WTC11 (cell line): ENCODE measurements at places on chromosomes 3 and 15.

- DNase-seq = no peak
Observed at GRCh38 chr15:99633655-99634054, 67.9 kb downstream of the MEF2A start.

DNA sequence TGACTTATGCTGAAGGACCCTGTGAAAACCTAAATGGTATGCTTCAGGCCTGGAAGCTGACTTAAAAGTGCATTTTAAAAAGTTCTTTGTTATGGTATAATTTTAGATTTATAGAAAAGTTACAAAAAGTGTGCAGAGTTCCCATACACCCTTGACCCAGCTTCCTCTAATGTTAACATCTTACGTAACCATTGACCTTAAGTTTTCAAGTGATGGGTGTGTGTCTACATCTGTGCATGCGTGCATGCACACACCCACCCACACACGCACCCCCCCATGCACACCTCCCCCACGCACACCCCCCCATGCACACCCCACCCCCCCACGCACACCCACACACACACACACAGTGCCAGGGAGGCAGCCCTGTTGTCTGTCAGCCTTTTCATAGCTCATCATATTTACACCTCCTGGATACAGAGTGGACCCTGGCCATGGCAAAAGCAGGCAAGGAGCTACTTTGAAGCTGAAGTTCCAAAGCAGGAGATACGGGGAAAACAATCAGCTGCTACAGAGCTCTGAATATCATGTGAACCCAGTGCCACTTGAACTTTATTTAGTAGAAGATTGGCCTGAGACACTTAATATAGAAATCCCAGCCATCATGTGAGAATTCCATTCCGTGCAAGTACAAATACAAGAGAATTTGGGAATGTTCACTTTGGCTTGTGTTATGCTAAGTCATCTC lies 30.0 kb upstream of the TRAK1 start:
- no peak for DNase-seq

DNA sequence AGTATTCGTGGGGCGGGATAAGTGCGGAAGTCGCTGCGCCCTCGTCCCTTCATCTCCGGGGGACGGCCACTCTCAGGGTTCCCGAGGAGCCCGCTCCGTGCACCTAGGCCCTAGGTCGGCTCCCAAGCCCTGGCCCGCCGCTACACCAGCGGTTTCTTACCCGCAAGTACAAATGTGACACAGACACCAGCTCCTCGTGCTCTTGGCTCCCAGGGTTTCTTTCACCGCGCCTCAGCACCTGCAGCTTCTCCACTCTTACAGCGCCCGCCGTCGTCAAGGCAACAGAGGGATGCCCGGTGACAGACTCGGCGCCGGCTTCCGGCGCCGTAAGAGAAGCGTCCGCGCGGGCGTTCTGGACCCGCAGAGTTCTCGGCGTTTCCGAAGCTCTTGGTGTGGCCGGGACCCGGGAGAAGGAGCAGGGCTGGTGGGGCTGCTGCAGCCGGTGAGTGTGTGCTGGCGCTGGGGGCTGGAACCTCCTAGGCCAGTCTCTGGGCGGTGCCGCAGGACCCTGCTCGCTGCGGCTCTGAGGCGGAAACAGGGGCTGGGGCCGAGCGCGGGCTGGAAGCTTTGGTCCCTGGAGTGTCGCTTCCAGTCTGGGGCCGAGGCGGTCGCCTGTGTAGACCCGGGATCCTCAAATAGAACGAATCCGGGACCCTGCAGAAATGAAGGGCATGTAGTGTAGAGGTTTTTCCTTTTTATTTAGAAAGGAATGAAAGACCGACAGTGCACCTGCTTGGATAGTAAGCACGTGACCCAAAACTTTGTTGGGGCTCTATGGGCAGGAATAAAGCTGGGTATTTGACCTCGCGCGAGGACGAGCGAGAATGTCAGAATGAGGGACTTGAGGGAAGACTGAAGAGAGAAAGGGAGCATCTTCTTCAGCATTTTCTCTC lies 155.4 kb upstream of the GOLGA6L4 start:
- DNase-seq = peak; percentile 77

DNA sequence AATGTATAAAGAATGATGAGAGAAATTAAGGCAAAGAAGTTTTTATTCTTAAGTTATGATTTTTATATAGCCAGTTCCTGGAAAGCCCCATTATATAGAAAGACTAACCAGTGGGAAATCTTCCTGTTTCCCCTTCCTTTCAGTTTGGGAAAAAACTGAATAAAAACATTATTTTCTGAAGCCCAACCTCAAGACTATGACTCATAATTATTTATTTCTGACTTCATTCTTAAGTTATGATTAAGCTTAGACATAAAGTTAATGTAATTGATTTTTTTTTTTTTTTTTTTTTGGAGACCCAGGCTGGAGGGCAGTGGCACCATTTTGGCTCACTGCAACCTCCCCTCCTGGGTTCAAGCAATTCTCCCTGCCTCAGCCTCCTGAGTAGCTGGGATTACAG lies 55.8 kb downstream of the TRPC1 start:
- no peak for DNase-seq

DNA sequence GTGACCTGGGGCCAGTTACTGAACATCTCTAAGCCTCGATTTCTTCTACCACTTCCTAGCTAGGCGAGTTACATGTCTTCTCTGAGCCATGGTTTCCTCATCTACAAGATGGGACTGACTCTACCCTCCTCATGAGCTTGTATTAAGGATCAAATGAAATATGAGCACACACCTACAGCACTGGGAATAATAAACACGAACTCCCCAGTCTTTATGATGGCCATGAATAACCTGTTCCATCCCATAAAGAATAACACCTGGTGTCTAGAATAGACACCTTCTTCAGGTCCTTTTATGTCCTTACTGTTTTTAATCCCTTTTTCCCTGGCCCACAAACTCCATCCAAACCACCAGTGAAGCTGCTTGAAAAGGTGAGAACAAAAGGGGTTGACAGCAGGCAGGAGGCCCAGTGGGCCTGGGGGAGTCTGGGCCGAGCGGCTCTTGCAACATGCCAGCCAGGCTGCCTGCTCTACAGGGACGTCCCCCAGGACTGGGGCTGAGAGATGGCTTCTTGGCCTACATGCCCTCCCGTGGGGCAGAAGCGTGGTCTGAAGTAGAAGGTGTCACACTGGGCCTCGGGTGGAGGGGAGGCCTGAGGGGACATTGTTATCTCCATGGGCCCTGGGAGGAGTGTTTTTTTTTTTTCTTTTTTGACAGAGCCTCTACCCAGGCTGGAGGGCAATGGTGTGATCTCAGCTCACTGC lies 178.2 kb downstream of the RAB11A start:
- no peak for DNase-seq

DNA sequence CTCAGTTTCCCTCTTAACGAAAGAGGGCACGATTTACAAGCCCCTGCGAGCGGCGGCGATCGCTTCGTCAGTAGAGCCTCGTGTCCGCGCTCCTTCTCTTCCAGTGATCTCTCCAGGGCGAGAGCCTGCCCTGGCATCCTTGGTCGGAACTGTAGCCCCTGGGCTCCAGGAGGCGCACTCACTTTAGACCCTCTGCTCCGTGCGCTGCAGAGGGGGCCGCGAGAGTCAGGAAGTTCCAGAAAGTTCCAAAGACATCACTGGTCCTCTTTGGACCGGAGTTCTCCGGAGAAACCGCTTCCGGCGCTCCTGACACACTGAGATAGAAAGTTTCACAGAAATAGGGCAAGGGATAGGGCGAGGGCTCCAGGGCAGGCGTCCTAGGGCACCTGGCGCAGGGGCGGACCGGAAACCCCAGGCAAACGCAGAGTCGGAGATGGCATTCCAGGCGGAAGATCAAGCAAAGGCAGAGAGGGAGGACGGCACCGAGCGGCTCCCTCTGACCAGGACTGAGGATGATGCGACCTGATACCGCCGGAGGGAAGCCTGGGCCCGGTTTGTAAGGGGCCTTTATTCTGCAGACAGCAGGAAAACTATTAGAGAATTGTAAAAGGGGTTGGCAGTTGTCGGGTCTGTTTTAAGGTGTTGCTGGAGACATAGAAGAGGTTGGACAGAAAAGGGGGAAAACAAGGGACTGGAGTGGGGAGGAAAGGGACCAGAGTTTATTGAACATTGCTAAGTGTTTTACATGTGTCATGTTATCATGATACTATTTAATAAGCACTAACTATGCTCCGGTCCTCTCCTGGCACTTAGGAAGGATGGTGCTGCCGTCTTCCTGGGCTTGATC lies 1.3 kb upstream of the CPEB1 start:
- peak; percentile 58 for DNase-seq

- no peak for DNase-seq
Observed at GRCh38 chr3:142623194-142623593, 27.0 kb downstream of the PLS1 start.

GRCh38 chr3:178482981-178483380 lies 53.3 kb upstream of the KCNMB2 start:
- no peak for DNase-seq

DNA sequence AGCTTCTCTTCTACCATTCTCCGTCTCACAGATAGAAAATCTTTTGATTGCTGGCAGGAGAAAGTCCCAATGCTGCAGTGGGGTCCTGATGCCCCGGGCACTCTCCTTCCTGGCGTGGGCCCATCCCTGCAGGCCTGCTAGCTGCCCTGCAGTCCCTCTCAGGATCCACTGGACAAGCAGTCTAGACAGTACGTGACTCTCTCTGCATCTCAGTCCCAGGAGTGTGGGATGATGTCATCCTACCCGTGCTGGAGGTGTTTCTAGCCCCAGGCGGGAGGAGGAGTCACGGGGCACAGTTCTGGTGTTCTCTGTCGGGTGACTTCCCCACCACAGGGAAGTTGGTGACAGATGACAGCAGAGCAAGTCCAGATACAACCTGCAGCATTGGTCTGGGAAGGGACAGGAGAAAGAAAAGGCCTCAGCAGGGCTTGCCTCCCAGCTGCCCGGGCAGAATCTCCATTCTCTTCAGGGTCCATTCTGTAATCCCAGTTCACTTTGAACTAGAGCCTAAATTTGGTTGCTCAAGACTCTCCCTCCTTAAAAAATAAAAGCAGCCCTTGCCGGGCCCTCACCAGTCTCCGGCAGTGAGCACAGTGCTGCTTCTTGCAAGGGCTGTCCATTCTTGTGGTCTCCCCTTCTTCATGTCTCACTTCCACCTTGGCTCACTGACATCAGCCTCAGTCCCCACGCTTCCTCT lies 30.6 kb downstream of the SLC28A1 start:
- no peak for DNase-seq

DNA sequence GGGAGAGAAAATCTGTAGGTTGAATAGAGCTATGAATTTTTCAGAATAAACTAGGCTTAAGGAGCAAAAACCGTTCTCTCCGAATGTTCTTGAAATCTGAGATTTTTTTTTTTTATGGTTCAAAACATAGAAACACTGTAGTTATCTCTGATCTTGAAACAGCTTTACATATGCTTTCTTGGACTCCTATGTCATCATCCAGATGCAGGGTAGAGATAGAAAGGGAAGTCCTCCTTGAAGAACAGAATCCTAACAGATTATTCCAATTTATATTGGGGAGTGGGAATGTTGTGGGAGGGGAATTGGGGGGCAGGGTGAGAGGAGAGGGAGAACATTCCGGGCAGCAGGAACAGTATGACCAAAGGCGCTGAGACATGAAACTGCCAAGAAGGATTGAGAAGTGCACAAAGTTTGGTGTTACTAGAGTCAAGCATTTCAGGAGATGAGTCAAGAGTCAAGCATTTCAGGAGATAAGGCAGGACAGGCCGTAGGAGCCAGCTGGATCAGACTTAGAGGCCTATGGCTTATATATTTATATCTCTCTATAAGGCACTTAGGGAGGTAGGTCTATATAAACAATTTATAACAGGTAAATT lies 21.9 kb upstream of the ST3GAL6 start:
- no peak for DNase-seq

- no peak for DNase-seq
Observed at GRCh38 chr15:67192185-67192820, 62.2 kb downstream of the AAGAB start.

DNA sequence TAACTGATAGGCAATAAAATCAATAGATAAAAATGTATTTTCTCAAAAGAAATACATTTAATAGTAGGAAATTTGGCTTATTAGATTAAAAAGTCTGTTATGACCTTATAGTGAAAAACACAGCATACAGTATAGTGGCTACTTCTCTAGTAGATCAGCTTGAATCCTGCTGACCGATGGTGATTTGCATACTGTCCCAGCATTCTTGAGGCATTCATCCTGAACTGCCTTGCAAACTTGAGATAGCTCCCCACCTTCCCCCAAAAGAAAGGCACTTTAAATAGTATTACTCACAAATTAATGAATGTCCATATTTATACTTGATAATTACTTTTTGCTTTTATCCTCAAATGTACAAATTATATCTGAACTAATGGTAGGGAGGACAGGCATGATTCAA lies 6.7 kb downstream of the CHMP2B start:
- no peak for DNase-seq

DNA sequence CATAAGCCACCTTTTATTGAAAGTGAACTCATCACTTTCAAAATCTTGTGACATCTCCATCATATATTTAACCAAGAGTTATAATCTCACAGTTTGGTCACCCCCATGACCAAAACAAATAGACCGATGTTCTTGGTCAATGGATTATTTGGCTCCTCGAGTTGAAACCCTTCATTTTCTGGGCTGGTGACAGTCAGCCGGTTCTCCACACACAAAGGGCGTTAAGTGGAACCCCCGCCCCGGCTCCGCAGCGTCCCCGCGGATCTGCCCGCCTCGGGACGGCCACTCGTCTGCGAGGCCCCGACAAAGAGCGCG lies 772 bp downstream of the TSPAN3 start:
- DNase-seq = no peak

DNA sequence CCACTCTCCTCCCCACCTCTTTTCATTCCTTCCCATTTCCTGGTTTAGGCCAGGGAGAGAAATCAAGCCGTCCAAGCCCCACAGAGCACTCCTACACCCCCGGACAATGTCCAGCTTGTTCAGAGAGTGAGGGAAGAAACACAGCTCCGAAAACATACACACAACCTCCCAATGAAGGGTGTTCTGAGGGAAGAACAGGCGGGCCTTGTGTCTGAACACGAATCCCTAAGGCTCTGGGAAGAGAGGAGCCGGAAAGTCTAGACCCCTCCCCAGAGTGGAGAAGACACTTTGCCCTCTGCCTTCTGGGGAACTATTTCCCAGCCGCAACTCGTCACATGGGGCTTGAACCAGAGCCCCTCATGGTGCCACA lies 30.5 kb downstream of the ACAN start:
- DNase-seq = no peak

GRCh38 chr15:90645873-90646575 lies 71.1 kb upstream of the BLM start:
- DNase-seq = no peak

DNA sequence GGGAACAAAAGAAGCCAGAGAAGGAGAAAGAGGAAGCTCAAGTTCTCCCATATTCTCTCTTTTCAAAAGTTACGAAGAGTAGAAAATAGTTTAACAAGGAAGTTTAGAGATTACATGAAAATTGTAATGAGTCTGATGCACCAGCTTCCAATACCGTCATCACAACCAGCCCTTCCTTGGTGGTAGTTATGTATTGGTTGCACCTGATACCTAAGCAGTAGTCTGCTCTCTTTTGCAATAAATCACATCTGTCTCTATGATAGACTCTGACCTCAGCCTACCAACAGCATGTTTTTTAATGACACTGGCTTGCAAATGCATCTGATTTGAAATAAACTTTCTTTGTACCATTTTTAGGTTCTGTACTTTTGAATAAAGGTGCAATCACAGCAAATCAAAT lies 575.8 kb downstream of the FHIT start:
- no peak for DNase-seq
